ENCODE measurements at places on chromosomes 5 and 9.

GRCh38 chr5:172550096-172550765 lies 90.8 kb upstream of the NEURL1B start:
- peak; percentile 12 for DNase-seq

GRCh38 chr9:71985297-71985911 lies 74.0 kb downstream of the C9orf85 start:
- no peak for DNase-seq

DNA sequence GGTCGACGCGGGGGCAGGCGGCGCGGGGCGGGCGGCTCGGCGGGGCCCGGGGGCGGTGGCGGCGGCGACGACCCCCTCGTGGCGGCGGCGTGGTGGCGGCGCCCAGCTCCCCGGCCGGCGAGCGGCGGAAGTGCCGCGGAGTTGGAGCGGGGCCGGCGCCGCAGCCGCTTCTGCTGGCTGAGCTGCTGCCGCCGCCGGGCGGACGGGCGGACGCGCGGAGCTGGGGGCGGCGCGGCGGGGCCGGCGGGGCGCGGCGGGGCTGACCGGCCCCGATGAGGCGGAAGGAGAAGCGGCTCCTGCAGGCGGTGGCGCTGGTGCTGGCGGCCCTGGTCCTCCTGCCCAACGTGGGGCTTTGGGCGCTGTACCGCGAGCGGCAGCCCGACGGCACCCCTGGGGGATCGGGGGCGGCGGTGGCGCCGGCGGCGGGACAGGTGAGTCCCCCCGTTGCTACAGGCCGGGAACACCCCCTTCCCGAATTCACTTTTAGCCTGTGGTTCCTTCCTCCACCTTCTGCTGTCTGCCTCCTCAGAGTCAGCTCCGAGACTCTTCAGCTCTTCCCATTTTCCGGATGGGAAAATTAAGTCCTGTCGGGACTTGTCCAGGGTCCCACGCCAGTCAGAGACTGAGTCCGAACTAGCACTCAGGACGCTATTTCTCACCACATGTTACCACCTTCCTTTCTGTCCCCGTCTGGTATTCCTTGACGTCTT lies at the start of gene GALNT10:
Gene GALNT10 (plus strand): TSS at position 139 of the 710 bp plus-strand sequence. CDS start 134 bp downstream, at position 273.
- peak; percentile 87 for DNase-seq

DNA sequence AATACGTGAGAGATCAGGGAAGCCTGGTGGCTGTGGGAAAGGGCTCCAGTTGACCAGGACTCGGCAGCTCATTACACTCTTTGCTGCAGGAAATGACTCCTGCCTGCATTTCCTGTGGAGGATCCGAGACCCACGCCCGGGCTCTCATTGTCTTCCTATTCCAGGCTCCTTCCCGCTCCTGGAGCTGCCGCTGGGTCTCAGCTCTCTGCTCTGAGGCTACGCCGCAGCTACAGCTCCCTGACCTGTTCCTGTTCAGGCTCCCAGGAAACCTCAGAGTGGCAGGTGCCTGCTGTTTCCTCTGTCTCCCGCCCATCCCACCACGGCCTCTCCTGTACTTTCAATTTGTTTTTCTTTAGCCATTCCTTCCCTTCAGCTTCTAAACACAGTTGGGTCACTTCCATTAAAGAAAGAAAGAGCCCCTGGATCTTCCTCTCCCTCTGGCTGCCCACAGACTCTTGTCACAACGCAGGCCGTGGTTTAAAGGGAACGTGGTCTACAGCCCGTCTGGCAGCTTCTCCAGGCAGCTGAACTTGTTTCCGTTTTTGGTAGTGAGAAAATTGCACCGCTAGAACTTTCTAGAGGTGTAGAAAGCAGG lies 71.5 kb downstream of the IL6ST start:
- no peak for DNase-seq

GRCh38 chr5:170603578-170604565 lies 100.1 kb downstream of the KCNIP1 start:
- no peak for DNase-seq

GRCh38 chr9:95980262-95981125 lies 105.0 kb downstream of the ERCC6L2 start:
- DNase-seq, result no peak

DNA sequence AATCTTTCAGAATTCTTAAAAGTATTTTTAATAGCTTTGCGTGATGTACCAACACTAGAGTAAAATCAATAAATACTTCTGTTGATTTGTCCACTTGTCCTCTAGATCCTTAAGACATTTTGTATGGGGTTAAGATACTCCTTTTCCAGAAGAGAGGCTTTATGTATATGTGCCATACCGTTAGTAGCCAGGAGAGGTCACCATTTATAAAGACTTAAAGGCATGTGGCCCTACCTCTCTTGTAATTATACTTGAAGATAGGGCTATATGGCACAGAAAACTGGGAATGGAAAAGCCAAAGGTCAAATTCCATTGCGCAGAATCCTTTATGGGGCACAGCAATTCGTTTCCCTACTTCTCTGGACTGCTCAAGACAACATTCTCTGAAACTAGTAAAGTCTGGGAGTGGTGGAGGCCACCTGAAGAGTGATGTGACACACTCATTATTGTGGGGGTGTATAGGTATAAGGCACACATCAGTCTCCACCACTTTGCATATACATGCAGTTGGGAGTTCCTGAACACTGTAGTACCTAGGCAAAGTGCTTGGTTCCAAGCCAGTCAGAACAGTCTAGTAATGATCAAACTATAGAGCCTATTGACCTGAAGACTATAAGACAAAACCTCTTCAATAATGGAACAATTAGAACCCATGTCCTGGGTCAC lies 140.1 kb upstream of the FBXL17 start:
- no peak for DNase-seq

Data from activated effector memory CD4-positive, alpha-beta T cell treated with anti-CD3 and anti-CD28 coated beads, Interleukin-2, amount 50 U/mL, for 16 hours (primary cell).